Retinal pigment epithelial cell (primary cell): ENCODE measurements at places on chromosomes 1 and 21.

GRCh38 chr1:93552741-93553455 is 105.0 kb downstream of the FNBP1L start:
- peak; percentile 34 for DNase-seq

GRCh38 chr1:51863384-51863783 is 15.1 kb downstream of the NRDC start:
- no peak for DNase-seq

GRCh38 chr1:32863881-32864245 is 6.8 kb downstream of the FNDC5 start:
- DNase-seq, result no peak

GRCh38 chr1:52706136-52706670 is 8.1 kb upstream of the COA7 start:
- DNase-seq, result no peak

GRCh38 chr1:17229379-17229778 is 19.5 kb upstream of the PADI3 start:
- no peak for DNase-seq

GRCh38 chr1:51643362-51643761 is 26.5 kb downstream of the OSBPL9 start:
- DNase-seq, result no peak

DNA sequence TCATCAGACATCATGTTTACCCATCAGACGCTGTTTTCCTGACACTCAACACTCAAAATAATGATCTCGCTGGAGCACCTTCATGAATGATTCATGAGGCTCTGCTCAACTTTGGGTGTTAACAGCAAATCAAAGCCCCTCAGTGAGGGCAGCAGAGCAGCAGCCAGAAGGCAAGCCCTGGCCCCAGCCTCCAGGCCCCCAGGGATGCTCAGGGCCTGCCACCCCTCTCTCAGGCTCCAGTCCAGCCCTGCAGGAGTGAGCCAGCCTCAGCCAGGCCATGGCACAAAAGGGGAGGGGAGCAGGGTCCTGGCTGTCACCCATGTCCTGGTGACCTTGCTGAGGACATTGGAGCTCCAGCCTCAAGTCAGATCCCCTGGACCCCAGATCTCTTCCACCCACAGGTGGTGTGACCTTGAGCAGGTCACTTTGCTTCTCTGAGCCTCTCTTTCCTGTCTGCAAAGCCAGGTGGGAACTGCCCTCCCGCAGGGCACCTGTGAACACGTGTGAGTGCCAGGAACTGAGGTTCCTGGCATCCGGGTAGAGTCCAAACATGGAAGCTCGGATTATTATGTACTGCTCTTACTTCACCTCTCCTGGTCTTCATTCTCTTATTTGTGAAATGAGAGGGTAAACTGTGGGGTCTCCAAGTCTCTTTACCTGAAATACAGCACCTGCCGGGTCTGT is 161.6 kb upstream of the VAMP3 start:
- DNase-seq, result no peak

- no peak for DNase-seq
Measured at GRCh38 chr1:46062651-46063319, 69.6 kb downstream of the PIK3R3 start.

- DNase-seq, result no peak
Measured at GRCh38 chr21:40841524-40842196, 5.3 kb downstream of the DSCAM start.

DNA sequence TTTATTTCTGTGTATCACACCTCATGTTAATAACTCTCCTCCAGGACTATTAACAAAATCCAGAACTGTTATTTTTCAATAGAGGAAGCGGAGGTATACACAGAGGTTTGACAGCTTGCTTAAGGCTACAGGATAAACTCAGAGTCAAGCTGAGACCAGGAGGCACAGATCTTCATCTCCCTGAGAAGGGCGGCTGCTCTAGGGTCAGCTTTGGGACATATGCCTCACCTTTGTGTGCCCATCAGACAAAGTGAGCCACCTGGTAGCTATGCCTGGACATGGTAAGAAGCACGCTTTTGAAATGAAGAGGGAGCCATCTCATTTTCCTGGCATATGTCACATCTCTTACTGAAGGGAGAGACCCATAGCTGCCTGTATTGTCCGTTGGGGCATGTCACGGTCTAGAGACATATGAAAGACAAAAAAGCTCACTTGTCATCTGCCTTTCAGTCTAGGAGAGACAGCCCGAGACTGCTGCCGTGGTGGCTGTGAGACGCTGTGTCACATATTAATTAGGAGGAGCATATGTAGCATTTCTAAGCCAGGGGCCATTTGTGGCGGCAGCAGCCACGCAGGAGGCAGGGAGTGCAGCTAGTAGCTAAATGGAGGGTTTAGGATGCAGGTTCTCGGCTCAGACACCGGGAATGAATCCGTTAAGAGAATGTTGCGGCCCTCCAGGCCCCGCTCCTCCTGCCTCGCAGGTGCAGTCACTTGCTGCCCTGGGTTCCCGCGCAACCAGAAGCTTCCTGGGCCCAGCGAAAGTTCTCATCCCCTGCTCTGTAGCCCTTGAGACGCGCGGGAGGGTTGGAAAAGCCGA is 161.3 kb upstream of the C1orf21 start:
- DNase-seq, result no peak

GRCh38 chr1:157113106-157113505 is 13.5 kb upstream of the ETV3L start:
- DNase-seq, result no peak
